Hematopoietic multipotent progenitor cell treated with erythropoietin and hydrocortisone succinate and interleukin-3 and kit ligand, for 4 days (in vitro differentiated cells): ENCODE measurements at places on chromosomes 4 and X.
A peak's percentile ranks its signal among the peaks of the same experiment; 100 is the strongest.

- no peak for DNase-seq
Measured at GRCh38 chr4:120354381-120354780, 287.7 kb upstream of the MAD2L1 start.

- no peak for DNase-seq
Measured at GRCh38 chr4:113919611-113920010, 59.8 kb downstream of the ARSJ start.

DNA sequence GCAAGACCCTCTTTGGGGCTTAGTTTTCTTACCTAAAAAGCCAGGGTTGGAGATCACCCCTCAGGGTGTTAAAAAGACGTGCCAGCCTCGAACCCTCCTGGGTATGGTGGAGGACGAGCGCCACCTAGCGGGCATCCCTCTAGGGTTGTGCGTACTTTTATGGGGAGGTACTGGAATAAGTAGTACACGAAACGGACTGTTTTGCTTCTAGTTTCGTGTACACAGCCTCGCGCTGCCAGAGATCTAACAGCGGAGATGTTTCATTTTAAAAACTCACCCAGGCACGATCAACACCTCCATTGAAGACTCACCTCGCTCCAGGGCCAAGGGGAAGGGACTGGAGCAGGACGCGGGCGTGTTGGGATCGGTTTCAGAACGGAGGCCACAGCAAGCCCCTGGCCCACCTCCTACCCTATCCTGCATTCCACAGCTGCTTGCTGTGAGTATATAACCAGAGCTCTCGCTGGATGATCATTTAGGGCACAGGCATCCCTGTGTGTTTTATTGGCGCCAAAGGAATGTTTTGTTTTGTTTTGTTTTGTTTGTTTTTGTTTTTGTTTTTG is 4.8 kb upstream of the NKX3-2 start:
- DNase-seq: peak; percentile 90

DNA sequence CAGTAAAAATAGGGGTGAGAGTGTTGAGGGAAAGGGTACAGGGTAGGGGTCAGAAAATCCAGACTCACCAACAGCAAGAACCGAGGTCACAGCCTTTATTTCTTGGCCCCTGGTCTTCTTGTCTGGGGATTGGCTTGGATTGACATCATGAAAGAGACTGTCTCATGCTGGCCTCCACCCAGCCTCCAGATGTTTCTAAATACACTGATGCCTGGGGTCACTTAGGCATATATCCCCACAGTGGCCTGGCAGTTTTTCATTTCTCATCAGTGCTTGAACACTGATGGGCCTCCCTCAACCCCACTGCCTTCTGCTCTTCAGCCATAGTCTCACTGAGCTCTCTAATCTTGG is 173.9 kb downstream of the RTL9 start:
- no peak for DNase-seq

GRCh38 chrX:120791013-120791643 is 84.5 kb downstream of the CT47B1 start:
- DNase-seq: peak; percentile 30

- peak; percentile 40 for DNase-seq
Measured at GRCh38 chrX:15903186-15903681, 48.6 kb upstream of the AP1S2 start.

GRCh38 chr4:134145369-134145768 is 56.2 kb downstream of the PABPC4L start:
- no peak for DNase-seq

DNA sequence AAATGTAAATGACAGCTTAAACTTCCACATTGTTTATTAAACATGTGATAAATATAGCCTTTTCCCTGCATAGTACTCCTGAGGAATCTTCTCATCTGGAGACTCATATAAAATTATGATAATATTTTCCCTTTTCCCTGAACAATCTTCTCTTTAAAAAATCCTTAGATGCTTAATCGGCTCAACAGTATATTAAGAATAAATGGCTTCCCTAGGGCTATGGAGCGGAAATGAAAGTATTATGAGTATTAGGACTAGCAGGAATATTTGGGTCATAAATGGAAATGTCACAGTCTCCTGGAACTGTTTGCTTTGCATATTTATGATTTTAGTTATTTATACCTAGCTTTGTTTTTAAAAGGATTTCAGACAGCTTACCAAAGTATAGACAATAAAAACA is 200.7 kb upstream of the PDE5A start:
- DNase-seq: no peak

DNA sequence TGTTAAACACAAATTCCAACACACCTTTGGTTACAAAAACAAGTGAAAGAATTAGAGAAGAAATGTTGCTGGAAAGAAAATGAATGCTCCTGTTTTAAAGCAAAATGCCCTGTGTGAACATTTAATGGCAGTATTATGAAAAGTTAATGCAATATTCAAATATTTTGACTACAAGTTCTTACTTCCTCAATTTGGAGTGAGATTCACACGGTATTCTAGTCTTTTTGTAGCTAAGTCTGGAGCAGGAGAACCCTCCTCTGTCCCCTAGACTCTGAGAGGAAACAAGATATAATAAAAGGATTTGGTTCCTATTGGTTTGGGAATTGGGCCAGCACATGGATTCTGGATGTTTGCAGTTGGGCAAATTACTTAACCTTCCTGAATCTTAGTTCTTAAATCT is 12.7 kb downstream of the MAD2L1 start:
- DNase-seq: peak; percentile 29

DNA sequence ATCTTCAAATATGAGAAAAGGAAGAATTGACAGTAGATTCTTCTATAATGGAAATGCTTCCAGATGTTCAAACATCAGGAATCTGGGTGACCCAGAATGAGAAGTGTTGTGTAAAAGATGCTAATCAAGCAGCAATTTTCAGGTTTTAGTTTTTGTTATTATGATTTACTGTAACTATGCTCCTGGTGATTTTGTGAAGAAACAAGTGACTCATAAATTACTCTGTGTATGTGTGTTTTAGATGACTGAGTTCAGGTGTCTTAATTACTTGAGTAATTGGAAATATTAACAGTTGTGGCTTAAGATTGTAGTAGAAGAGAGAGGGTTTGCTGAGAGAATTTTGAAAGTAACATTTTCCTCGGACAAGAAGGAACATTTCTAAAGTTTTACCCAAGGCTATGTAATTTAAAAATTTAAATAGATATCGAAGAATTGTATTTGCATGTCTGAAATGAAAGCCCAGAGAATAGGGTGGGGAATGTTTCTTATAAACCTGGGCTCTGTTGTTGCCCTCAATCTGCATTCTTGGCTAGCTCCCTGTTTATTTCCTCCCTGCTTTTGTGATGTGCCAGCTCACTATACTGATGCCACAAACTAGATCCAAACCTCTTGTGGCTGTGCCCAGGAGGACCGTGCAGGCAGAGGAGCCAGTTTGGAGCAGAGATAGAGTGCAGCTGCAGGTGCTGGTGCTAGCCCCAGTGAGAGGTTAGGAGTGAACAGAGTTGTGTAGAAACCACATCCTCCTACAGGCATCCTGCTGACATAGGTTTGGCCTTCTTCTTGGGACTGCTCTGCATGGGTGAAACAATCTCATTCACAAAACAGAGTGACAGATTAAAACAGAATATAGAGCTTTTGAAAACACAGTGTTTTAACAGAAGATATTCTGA is 25.4 kb upstream of the TNIP3 start:
- DNase-seq: peak; percentile 26

DNA sequence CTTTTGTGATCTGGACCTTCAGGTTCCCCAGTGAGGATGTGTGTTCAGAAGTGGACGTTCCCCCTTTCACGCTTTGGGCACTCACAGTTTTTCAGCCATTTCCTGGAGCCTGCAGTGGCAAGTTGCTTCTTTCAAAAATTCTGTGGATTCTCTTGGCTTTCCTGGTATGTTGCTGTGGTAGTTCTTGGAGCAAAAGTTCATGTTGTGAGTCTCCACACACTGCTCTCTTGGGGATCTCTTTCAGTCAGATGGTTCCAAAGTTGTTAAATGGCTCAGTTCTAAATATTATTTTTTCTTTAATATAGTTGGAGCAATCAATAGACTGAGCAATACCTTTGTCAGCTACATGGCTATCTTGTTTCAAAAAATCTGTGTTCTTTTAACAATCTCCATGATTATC is 28.5 kb upstream of the BANK1 start:
- DNase-seq: no peak

GRCh38 chrX:103417370-103417769 is 41.0 kb downstream of the BEX3 start:
- DNase-seq: no peak

GRCh38 chrX:31265383-31265782 is 193.5 kb upstream of the FTHL17 start:
- DNase-seq: no peak

GRCh38 chr4:113263274-113263673 is 213.8 kb downstream of the ANK2 start:
- DNase-seq: no peak

DNA sequence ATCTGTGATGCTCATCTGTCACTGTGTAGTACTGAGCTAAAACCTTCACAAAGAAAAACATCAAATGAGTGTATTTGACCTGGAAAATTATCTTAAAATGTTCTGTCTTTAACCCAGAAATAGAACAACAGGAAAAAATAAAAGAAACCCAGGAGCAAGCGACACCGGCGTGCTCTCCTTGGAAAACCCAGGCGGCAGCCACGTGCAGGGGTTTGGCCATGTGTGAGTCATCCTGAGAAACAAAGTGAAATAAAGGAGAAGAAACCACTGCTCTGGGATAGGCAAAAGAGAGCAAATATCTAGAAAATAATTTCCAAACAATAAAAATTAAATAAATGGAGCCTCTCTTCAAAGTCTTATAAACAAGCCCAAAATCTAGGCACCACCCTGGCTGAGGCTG is 20.0 kb upstream of the TMEM128 start:
- no peak for DNase-seq

DNA sequence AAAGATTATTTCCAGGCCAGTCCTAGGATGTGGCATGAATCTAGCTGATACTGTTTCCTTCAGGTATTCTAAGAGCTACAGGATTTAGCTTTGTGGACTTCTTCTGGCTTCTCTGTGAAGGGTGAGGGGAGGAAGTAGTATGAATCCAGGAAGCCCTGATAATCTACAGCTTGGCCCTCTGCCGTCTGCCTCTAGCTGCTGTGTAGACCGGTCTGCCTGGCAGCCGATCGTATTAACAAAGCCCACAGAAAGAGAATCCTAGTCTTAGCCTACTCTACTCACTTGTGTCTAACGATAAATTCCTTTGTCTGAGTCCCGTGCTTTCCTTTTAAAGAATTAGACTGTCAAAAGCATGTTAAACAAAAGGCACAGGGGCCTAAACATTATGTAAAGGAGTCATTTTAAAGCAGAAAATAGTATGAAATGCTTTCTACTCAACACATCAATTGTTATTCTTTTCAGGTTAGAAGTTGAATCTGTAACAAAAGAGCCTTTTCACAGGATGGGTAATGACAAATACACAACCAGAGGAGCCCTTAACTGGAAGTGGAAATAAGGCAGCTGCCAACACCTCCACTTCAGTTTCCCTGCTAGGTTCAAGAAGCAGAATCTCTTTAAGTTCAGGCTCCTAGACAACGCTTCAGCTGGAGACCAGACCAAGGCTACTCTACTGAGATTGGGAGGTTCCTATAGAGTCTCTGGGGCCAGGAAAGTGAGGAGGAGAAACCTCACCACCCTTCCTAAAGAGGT is 48.9 kb upstream of the UCP1 start:
- DNase-seq: peak; percentile 61

- peak; percentile 73 for DNase-seq
Measured at GRCh38 chr4:10063544-10064300, 42.4 kb upstream of the SLC2A9 start.

GRCh38 chr4:53116954-53117353 is 248.9 kb downstream of the SCFD2 start:
- no peak for DNase-seq

- peak; percentile 25 for DNase-seq
Measured at GRCh38 chr4:25346913-25347312, 30.1 kb upstream of the ANAPC4 start.

- DNase-seq: no peak
Measured at GRCh38 chr4:75654905-75655304, 18.3 kb downstream of the G3BP2 start.

DNA sequence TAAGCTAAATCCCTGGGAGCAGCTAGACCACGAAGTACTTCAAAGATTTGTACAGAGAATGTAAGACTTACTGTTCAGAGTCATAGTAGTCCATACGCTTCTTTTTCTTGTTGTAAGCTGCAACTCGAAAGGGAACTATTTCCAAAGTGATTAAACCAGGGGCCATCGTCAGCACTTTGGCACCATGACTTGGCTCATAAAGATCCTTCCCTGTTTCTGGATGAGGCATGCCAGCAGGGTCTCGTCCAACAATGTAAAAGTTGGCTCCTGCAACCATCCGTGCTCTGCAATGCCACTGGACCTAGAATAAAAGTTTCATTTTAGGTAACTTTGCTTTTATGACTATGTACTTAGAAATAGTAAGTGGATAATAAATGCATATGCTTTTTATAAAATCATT is 88.5 kb downstream of the PAPSS1 start:
- DNase-seq: no peak

DNA sequence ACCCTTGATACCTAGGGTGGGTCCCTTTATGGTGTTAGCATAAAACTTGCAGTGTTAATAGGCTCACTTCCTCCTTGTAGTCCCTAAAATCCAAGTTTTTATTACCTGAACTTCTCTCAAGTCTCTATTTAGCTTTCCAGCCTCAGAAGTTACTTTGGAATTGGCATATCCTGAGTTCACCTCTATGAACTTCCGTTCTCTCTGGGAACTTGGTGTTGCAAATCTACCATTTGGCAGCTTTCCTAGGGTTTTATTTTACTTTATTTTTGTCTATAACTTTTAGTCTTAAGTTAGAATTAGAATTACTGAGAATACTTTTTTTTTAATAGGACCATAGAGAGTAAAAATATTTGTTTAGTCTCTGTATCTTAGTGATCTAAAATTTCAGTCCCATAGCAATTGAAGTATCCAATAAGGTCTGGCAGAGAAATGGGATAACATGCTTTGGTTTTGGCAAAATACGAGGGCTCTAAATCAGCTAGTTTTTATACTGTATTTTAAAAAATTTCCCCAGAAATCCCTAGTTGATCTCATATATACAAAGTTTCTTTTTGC is 30.3 kb upstream of the NAF1 start:
- no peak for DNase-seq

DNA sequence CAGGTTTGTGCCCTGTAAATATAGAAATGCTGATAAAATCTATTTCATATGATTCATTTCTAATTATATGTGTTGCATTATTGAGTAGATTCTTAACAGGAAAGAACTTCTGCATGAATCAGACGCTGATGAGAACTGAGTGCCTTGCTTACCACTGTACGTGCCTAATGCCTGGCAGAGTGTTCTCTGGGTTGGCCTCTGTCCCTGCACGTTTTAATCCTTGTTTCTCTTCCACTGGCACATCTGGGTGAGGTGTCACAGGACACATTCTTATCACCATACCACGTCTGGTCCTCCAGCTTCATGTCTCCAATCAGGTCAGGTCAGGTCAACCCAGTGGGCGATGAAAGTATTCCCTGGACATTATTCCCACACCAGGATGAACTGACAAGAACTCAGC is 53.6 kb downstream of the KLF3 start:
- no peak for DNase-seq

- DNase-seq: no peak
Measured at GRCh38 chr4:168565130-168565529, 68.3 kb downstream of the PALLD start.

DNA sequence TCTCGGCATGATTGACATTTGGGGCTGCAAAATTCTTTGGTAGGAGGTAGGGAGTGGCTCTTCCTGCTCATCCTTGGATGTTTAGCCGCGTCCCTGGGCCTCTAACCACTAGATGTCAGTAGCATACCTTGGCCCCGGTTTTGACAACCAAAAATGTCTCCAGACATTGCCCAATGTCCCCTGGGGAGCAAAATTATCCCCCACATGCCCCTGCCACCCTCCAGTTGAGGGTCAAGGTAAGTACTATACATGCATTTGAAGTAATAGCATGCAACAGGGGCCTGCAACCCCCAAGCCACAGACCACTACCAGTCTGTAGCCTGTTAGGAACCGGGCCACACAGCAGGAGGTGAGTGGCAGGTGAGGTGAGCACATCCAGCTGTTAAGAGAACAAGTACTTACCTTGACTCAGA is 17.6 kb upstream of the KIAA1210 start:
- peak; percentile 26 for DNase-seq
